ENCODE measurements at places on chromosomes 1 and 21.
A peak's percentile ranks its signal among the peaks of the same experiment; 100 is the strongest.

DNA sequence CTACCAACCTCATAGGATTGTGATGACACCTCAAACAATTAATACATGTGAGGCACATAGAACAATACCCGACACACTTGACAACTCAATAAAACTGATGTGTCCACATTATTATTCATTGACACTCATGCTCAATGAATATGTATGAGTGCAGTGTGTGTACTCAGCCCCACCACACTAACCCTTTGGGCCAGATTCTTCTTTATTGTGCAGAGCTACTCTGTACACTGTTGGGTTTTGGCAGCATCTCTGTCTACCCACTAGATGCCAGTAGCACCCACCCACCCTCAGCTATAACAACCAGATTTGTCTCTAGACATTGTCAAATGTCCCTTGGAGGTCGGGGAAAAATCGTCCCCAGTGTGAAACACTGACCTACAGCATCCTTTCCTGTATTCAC is 10.1 kb downstream of the CASP9 start:
- DNase-seq = no peak

GRCh38 chr1:203362720-203363025 is 11.8 kb upstream of the FMOD start:
- DNase-seq = no peak

DNA sequence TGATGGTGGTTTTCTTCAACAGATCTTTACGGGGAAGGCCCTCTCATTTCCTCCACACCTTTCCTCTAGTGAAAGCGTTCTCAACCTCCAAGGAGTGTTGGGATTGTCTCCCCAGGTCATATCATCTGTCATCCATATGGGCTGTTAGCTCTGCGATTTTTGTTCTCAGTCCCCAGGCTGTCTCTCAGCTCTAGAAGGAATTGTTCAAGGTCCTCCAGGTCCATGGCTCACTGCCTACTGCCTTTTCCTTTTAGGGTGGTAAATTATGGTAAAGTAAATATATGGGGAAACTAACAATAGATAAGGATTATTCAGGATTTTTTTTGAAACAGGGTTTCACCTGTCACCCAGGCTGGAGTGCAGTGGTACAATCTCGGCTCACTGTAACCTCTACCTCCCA is 37.6 kb downstream of the ELF3 start:
- DNase-seq = no peak

GRCh38 chr1:158140764-158141192 is 39.9 kb upstream of the CD1D start:
- DNase-seq = no peak

DNA sequence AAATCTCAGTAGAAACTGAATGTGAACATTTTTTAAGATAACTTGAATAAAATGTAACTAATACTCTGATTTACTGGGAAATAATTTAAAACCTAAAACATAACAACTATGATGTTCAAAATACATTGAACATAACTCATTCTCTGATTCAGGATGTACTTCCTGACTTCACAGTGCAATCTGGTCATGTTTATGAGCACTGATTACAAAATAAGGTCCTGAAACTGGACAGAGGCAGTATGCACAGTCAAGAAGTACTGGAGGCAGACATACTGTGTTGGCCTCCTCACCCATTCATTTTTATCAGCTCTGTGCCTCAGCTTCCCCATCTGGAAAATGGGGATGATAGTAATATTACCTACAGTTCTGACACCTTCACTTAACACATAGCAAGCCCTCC is 651.3 kb downstream of the PTPRC start:
- DNase-seq = no peak

DNA sequence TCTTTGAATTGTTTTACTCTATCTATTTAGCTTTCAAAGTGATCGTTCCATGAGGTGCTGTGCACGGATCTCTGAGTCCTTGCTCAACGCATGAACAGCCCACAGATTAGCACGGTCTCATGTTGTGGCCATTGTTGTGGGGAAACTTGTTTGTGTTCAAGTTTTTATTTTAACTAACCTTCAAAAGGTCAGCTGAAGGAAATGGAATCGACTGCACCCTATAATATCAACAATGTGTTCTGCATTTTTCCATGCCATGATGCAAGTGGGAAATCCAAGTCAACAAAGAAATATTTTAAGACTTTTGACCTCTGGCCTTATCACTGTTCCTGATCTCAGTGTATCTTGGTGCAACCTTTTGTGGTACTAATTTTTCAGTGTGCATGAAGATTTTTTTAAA is 6.1 kb downstream of the SH2D1B start:
- DNase-seq = peak; percentile 57

DNA sequence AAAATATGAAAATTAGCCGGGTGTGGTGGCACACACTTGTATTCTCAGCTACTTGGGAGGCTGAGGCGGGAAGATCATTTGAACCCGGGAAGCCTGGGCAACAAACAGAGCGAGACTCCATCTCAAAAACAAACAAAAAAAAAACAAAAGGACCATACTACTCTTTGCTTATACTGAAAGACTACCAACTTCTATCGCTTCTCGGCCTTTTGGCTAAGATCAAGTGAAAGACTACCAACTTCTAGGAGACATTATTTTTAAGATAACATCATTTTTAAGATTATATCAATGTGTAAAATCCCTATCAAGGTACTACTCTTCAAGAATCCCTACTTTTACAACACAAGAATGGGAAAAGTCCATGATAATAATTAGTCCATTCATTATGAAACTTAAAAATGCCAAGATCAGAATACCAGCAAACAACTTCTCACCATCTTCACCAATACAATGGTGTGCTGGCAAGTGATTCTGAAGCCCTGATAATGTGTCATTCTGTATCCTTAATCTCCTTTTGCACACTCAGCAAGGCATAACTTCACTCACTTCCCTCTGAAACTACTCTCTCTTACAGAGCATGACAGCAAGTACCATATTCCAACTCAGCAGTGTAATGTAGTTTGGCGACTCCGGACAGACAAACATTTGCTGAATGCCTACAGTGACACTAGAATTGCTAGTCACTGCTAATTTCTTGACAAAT is 1.7 kb downstream of the PTP4A2 start:
- no peak for DNase-seq

GRCh38 chr1:36172983-36173382 is 17.0 kb downstream of the MAP7D1 start:
- DNase-seq = peak; percentile 18

DNA sequence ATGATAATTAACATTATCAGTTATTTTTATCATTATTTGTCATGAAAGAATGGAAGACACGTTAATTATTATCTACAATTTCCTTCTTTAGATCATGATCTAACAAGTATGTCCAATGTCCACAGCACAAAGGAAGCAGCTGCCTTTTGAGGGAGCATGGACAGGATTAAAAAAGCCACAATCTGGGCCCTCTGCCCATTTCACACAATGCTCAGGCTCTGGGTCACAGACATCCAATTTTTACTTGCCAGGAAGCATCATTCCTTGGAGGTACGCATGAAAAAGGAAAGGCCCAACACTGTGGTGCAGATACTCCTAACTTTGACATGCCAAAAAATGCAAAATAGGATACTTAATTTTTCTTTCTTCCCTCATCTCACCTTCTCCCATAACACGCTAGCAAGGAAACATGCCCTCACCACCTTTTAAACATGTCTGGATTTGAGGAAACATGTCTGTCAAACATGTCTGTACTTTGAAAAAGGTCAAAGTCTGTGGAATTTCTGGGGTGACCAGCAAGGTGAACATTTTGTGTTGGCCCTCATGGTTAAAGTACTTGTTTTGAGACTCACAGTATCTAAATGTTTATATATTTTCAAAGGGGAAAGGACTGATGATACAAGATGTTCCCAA is 40.0 kb downstream of the GADD45A start:
- DNase-seq = peak; percentile 55

GRCh38 chr1:116743535-116743934 is 10.7 kb upstream of the CD2 start:
- no peak for DNase-seq

GRCh38 chr1:230322421-230322756 is 103.7 kb downstream of the PGBD5 start:
- DNase-seq = no peak

- DNase-seq = no peak
Measured at GRCh38 chr1:215605011-215605621, 38.0 kb downstream of the KCTD3 start.

DNA sequence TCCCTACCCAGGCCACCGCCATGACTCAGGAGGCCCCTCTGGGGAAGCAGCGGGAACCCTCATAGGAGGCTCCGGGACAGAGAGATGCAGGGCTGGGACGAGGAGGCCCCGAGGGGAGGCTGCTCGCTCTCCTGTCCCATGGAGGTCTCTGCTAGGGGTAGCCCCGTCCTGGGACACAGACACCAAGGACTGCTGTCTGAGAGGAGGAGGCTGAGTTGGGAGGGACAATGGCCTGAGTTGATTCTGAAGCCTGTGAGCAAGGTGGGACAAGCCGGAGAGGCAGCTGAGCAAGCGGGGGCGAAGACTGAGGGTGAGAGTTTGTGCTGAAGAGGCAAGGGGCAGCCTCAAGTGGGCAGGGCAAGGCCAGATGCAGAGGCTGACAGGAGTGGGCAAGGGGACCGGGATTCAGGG is 17.4 kb downstream of the SLC27A3 start:
- DNase-seq = no peak

DNA sequence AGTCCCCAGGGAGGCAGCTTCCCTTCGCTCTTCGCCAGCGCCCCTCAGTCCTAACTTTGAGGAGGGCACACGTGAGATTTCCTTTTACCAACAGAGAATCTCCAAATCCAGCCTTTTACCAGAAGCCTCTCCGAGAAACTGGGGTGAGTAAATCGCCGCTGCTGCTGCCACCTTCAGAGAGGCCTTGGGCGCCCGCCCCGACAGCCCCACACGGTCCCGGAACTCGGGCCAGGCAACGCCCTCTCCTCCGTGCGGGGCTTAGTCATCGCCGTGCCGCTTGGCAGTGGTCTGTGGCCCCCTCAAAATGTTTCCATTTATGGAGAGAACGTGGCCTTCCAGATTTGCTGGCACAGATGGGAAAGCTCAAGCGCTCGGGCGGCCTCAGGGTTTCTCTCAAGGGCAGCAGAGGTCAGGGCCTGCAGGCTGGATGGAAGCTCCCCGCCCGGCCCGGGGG is 41.4 kb upstream of the COL6A2 start:
- no peak for DNase-seq

DNA sequence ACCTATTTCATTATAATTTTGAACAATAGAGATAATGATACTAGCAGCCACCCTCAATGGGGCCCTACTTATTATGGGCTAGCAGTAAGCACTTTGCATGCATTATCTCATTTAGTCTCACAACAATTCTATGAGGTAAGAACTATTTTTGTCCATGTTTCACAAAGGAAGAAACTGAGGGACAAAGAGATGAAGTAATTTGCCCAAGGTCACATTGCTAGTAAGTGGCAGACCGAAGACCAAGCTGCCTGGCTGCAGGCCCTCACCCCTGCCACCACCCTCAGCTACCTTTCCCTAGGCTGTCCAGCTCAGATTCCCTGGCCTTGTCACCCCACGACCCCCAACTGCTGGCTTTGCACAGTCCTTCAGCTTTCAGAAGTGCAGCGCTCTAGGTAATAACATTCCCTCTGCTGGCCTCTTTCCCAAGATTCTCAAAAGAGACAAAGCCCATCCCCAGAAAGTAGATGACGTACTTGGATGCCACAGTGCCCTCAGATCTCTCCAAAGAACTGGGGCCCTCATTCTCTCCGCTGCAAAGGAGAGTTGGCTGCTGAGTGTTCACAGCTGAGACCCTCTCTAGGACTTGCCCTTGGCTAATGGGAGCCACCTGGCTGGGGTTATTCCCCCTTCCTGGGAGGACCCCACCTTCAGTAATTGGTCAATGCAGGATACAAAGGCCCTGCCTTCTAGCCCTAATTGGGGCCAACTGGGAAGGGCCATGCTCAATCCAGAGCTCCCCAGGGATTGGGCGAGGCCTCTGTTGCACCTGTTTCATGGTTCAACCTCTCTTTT is 39.5 kb downstream of the IRF2BP2 start:
- DNase-seq = no peak

- DNase-seq = no peak
Measured at GRCh38 chr1:103525114-103525606, 339 bp upstream of the RNPC3 start.

DNA sequence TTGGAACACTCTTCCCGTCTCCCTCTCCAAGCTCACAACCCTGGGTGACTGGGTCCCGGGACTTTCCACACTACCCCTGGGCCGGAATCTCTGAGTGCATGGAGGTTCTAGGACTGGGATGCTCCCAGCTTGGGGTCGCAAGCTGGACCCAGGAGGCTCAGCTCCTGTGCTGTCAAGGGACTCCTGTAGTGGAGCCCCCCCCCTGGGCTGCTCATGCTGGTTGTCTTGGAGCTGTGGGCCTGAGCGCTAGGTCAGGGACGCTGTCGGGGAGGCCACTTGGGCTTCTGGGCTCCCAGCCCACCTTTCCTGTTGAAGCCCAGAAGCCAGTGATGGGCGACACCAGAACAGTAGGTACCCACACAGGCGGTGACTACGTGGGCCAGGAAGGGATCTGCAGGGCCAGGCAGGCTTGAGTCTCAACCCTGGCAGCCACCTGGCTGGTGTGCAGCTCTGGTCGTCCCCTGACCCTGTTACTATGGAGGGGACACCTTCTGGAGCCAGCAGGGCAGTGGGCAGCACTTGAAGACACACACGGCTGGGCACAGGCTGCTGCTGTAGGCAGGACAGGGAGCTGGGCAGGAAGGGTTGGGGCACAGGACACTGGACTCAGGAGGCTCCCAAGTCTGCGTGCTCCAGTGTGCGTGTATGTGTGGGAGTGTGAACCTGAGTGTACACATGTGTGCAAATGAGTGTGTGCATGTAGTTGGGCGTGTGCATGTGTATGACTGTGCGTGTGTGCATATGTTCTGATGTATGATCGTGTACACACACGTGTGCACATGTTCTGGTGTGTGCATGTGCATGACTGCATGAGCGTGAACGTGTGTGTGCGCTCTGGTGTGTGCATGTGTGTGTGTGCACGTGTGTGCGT is 3.0 kb downstream of the MMEL1 start:
- DNase-seq = no peak

DNA sequence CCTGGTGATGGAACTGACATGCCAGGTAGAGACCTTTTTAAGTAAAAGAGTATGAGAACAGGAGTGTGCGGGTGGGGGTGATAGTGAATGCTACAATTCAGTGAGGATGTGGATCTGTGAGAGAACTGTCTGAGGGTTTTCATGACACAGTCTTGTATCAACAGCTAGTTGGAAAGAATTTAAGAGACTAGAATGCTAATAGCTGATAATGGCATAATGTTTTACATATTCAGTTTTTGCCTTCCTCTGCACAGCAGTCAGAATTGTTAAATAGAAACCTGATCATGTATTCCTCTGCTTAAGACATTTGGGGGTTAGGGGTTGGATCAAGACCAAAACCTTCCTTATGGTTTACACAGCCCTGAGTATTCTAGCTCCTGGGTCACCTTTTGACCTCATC is 152.8 kb upstream of the ZRANB2 start:
- no peak for DNase-seq

GRCh38 chr1:94602316-94602715 is 60.8 kb upstream of the F3 start:
- DNase-seq = no peak
